ENCODE measurements at places on chromosomes 7 and 10. TPM values are rescaled to one million over a fixed set of nuclear protein-coding genes. Genes with fewer than 3 reads are reported as not detected.

The GIMAP6 gene
- 42.3 TPM for total RNA-seq

The NAT16 gene
- not detected for total RNA-seq

DNA sequence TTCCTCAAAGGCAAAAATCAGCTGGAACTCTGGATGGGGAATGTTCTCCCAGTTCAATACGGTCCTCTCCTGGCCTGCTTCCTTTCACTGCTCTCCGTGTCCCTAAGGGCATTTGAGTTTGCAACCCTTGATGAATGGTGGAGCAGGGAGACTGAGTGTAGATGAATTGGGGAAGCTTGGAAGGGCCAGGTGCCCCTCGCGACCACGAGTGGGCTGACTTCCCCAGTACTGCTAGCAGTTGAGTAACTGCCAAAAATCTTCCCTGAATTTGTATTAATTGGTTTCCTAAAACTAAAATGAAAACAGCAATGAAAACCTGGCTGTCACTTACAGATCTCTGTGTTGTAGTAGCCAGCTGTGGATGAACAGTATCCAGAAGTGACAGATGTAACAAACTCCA, 13.6 kb downstream of the IRF5 start:
- no peak for ATAC-seq

DNA sequence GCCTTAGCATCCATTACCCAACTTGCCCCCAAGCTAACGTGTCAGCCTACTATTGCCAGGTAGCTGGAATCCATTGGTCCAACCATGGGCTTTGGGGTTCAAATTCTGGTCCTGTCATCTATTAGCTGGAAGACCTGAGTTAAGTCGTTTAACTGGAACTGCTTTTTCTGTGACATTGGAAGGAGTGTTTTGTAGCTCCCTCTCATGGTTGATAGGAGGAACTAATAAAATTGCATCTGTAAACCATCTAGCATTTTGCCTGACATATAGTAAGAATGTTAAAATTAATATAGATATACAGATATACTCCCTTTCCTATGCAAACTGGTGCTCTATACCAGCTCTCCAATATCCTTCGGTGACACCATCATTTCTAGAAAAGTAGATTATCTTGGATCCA, 23.8 kb upstream of the SLF2 start:
- ATAC-seq, result no peak

GRCh38 chr7:36732806-36733205, 8.5 kb upstream of the AOAH start:
- ATAC-seq, result no peak

DNA sequence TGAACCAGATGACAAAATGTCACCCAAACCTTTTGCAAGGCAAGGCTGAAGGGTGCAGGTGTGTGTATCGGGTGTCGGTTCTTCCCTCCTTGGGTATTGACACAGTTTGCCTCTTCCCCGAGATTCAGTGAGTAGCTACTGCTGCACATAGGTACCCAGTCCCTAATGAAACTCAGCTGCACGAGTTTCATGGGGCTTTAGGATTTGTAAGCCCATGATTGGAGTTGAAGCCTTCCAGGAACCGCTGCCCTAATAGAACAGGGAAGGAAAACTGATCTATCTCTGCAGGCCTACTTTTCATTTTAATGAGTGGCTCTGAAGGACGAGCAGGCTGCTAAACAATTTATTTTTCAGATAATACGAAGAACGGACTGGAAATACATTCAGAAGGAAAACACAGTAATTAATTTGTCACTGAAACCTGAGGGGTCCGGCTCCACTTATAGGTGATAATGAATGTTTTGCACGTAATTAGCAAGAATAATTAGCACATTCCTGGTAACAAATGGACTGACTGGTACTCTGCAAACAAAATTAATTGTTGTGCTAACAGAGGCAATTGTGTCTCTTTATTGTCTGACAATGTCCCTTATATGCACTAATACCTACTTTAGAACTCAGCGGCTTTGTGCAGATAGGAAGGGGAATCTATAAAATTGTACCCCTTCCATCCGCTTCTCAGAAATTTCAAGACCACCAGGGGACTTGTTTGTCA, 49.6 kb upstream of the FZD8 start:
- no peak for ATAC-seq
